Spleen (tissue), 13 donors: ENCODE measurements at places on chromosomes 2 and 18. TPM values are rescaled to one million over a fixed set of nuclear protein-coding genes. Genes with fewer than 3 reads are reported as not detected.

DNA sequence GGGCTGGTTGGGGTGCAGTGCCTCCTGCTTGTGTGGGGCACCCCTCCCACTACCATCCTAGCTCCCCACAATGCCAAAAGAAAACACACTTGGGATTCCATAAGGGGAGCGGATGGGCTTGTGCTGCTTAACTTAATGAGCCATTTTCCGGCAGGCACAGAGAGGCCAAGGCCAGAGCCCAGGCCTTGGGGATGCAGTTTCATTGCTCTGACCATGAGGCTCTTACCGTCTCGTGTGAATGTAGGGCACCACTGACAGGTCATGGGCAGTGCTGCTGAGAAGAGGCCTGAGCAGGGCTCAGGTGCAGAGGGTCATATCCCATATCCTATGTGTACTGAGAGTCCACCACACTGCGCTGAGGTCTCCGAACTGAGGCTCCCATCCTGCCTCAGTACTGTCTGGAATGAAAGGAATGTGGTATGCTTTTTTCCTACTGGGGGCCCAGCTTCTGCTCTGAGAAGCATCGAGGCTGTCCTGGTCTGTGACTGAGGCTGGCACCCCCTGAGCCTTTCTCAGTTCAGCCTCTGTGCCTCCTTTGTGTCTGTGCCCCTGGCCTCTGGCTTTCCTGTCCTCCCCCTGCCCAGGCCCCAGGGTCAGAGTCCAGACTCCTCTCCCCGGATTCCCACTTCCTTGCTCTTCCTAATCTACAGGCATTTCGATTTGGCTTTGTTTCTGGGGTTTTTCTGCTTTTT, 45.2 kb upstream of the MAPRE3 start:
- peak; percentile 62 for DNase-seq

- peak; percentile 94 for DNase-seq
Observed at GRCh38 chr2:98822301-98823164, 91.6 kb upstream of the MGAT4A start.

- DNase-seq = no peak
Observed at GRCh38 chr2:189125195-189125594, 54.4 kb downstream of the COL5A2 start.

DNA sequence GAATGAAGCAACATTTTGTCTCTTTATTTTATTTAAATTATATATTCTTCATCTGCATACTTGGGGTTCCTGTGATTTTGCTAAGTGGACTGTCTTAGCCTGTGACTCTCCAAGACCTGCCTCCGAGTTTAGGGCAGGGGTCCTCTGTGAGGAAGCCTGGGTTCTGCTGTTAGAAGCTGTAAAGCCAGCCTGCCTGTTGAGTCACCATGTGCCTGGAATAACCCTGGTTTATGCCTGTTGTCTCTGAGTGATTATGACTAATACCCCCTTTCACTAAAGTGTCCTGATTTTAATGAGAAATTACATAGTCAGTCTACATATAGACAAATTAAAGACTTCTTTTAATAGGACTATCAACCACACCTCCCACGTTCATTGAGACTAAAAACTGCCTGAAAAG, 369.1 kb downstream of the ZNF521 start:
- no peak for DNase-seq

DNA sequence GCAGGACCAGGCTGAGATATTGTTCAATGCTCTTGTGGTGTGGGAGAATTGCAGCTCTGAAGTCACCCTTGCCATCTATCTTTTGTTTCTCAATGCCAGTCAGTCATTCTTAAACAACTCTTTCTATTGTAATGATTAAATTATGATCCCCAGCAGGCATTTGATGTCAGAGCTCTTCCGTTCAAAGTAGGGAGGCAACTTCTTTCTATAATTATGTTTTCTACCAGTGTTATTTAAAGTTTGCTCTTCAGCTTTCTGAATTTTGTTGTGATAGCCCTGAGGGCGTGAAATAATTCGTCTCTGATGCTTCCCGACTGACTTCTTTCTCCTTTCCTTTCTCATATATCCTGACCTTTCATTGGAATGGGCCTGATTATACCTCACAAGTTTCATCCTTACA, 161.4 kb upstream of the KLHL14 start:
- DNase-seq = no peak

DNA sequence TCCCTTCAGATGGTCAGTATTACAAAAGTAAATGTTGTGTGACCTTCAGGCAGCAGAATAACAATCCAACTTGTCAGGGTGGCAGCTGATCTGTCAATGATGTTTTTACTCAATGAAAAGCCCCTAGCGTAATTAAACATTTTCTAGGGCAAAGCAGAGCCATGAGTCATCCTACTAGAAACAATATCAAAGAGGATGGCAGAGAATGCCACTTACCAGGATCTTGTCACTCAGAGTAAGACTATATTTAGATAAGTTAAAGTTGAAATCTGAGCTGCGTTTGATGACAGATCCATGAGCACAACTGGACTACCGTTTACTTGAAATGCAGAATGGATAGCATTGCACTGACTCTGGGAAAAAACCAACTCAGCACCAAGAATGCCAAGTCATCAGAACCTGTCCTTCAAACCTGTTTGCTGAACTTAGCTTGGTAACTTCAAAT, 612.6 kb upstream of the ACVR2A start:
- no peak for DNase-seq

DNA sequence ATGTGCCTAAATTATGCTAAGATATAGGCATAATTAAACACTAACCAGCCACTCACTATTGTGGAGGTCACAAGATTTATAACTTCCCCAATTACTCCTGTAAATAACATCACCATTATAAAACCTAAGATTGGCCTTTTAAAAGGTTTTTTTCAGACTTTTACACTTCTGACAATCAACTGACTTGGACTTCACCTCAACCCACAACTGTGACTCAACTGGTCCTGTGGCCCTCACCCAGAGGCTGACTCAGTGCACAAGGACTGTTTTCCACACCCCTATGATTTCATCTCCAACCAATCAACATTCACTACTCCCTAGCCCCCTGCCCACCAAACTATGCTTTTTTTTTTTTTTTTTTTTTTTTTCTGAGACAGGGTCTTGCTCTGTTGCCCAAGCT, 11.6 kb downstream of the TTR start:
- DNase-seq = no peak

- DNase-seq = no peak
Observed at GRCh38 chr2:75047189-75047991, 88.9 kb downstream of the POLE4 start.

DNA sequence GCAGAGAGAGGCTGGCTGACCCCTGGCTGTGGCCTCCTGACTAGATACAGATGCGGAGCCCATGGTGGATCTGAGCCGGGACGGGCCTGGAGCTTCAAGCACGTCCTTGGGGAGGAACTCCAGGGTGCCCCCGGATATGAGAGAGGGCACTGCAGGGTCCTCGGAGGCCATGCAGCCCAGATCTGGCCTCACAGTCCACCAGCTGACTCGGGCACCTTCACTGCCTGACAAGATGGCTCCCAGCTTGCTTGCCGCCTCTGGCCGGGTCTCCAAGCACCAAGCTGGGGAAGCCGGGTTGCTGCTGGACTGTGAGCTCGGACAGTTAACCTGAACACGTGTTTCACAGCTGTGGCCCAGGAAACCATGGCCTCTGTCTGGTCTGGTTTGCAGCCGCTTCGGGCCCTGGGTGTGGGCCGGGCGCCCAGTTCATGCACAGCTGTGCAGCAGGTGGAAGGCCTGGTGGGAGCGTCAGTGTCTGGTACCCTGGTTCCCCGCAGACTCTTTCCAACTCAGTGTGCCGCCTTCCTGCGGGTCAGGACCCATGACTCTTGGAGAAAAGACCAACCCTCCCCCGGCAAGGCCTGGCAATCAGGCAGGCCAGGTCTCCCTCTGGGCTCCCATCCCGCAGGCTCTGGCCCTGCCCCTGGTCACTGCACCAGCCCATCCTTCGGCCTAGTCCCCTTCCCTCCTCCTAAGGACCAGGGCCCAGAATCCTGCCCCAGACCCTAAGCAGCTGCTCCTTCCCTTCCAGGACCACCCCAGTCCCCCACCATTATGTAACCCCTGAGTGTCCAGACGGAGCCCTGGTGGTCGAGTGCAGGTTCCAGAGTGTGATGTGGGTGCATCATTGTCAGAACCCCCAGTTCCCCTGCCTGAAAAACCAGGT, 74.6 kb upstream of the OTOS start:
- DNase-seq = peak; percentile 69

DNA sequence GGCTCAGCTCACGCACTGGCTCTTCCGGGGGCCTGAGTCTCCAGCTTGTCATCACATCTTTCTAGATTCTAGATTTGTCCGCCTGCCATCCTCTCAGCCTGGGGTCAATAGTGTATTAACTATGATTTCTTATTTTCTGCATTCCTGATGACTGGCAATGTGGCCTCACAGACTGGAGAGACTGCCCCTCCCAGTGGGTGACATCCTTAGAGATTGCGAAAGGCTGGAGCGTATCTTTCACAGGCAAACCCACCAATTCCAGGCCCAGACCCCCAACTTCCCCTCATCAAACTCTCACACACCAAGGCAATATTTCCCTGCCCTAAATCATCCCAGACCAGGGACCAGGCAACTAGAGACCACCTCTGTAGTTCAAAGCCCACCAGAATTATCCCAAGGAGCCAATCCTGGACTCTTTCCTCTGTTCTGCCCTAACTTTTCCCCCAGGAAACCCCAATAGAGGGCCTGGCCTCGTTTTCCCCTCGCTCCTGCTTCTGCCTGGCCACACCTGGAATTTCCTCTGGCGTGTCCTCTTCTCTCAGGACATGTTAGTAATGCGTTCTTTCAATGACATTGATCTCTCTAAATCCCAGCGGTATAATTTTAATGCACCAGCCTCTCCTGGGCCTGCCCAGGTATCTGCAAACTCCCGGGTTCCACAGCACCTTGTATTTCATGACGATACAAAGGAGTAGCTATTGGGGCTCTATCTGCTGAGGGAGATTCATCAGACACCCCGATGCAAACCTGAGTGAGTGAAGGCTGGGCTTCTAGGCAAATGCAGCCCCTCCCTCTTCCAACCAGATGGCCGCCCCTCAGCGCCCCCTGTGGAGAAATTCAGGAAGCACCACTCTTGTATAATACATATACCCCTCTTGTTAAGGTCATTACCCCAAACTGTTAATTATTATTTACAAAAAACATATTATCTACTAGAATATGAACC, 2.4 kb upstream of the KCNF1 start:
- DNase-seq = no peak

- no peak for DNase-seq
Observed at GRCh38 chr18:32443033-32443705, 27.5 kb downstream of the GAREM1 start.

GRCh38 chr18:9174302-9174701, 37.7 kb downstream of the ANKRD12 start:
- no peak for DNase-seq

DNA sequence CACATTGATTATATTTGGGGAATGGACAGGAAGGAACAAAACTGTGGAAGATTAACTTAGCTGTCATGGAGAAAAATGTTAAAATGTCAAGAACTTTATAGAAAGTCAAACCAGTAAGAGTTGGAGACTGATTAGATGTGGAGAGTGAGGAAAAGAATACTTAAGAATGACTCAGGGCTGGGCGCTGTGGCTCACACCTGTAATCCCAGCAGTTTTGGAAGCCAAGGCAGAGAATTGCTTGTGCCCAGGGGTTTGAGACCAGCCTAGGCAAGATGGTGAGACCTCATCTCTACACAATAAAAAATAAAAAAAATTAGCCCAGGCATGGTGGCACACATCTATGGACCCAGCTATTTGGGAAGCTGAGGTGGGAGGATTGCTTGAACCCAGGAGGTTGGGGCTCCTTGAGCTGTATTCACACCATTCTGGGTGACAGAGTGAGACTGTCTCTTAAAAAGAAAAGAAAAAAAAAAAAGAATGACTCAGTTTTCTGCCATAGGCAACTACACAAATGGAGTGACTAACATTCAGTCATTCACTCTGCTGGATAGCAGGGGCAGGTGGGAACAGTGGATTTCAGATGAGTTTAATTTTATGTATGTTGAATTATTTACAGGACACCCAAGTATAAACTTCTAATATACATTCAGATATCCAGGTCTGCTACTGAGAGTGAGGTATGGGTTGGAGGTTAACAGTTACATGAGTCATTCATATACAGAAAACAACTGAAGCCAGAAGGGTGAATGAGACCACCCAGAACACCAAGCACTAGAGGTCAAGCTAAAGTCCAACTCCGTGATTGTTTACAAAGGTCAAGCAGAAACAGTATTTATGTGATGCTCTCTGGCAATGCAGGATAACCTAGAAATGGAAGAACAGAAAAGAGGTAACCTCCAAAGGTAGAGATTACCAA, 33.9 kb downstream of the ORC2 start:
- no peak for DNase-seq

- no peak for DNase-seq
Observed at GRCh38 chr2:158060160-158060834, 41.4 kb upstream of the UPP2 start.

DNA sequence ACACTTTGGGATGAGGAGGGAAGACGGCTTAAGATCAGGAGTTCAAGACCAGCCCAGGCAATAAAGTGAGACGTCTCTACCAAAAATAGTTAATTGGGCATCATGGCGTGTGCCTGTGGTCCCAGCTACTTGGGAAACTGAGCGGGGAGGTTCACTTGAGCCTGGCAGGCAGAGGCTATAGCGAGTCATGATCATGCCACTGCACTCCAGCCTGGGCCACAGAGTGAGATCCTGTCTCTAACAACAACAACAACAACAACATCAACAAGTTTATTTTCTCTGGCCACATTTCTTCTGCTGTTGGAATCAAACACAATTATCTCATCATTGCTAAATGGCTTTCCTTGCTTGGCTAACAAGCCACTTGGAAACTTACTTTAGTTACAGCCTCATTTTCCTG, 13.4 kb downstream of the NIFK start:
- no peak for DNase-seq

DNA sequence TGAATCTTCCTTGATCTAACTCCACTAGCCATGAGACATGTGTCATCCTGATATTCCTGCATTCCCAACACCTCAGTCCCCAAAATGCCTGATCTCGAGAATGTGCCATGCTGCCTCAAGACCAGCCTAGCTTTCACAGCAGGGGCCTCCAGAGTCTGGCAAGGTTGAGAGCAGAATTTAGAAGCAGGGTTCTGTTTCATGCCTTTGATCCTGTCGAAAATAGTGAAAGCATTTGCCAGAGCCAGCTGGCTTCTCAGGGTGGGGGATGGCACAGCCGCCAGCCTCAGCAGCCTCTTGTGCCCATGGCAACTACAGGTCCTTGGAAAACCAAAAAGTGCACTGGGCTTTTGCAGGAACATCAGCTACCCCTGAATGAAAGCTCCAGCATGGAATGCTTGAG, 143.5 kb downstream of the RTN4 start:
- no peak for DNase-seq

GRCh38 chr2:106332054-106332453, 136.2 kb downstream of the RGPD3 start:
- DNase-seq = no peak

Gene POTEI
- total RNA-seq = not detected

Gene DNER
- 0.58 TPM for total RNA-seq

Gene FAM110C
- total RNA-seq = 0.43 TPM

Gene MC2R
- total RNA-seq = not detected

Gene DAW1
- not detected for total RNA-seq

Gene IL1B
- 16.1 TPM for total RNA-seq
